ENCODE measurements at places on chromosomes 5 and 9. TPM values are rescaled to one million over a fixed set of nuclear protein-coding genes. Genes with fewer than 3 reads are reported as not detected.

Gene AIF1L
- 0.37 TPM for total RNA-seq

GRCh38 chr5:169354921-169355320, 54.0 kb upstream of the SLIT3 start:
- no peak for DNase-seq
- peak overlapping the region; percentile 47 for H3K27ac ChIP-seq
- no peaks in the 10 kb centered on the region for H3K27me3 ChIP-seq
- peaks cover 62% of the 10 kb centered on the region for H3K4me1 ChIP-seq
- no peaks in the 10 kb centered on the region for H3K36me3 ChIP-seq

DNA sequence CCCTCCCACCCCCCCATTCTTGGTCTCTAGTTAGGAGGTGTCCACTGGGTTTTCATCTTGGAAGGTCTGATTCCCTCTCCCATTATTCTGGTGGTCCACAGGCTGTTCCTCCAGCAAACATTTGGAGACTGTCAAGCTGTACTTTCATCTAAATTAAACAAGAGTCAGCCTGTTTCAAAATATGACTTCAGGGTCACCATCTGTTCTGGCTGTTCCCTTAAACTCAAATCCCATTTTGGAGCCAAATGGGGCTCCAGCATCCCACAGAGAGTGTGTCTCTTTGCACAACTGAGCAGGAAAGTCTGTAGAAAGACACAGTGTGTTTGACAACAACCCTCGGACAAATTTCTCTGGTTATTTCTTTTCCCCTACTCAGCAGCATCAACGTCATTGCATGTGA, 20.5 kb downstream of the COL15A1 start:
- no peak for DNase-seq
- H3K4me3 ChIP-seq: no peak overlapping the region
- no peak overlapping the region for H3K27ac ChIP-seq
- H3K4me1 ChIP-seq: peaks cover 44% of the 10 kb centered on the region
- no peaks in the 10 kb centered on the region for H3K36me3 ChIP-seq
- peaks cover 4% of the 10 kb centered on the region for H3K27me3 ChIP-seq

DNA sequence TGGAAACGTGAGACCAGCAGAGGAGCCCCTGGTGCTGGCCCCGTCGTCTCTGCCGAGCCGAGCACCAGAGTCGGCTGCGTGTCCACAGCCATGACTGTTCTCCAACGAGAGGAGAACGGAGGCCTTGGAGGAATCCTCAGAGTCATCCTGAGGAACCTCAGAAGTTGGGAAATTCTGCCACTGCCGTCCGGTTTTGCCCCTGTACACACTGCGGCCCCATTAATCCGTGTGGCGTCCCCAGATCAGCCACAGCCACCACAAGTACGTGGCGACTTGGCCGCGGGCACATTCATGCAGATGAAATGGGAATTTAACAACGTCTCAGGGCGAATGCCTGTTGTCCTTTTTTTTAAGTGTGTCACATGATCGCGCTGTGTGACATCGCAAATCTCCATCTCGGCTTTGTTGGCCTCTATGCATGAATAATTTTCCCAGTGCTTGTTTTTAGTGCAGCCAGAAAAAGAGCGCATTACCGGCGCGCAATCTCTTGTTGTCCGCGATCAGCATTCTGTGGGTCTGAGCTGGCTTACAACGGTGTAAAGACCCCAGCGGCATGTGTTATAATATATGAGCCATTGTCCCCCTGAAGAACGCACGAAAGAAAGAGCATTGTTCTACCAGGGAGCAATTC, 323.0 kb upstream of the IRX4 start:
- no peak overlapping the region for H3K27ac ChIP-seq
- H3K4me3 ChIP-seq: no peak overlapping the region

- DNase-seq: no peak
- peaks cover 19% of the 10 kb centered on the region for H3K4me1 ChIP-seq
- no peak overlapping the region for H3K27ac ChIP-seq
- peaks cover 5% of the 10 kb centered on the region for H3K36me3 ChIP-seq
- H3K4me3 ChIP-seq: no peak overlapping the region
- peaks cover 1% of the 10 kb centered on the region for H3K27me3 ChIP-seq
Measured at GRCh38 chr9:105270711-105271110, 26.3 kb downstream of the SLC44A1 start.

DNA sequence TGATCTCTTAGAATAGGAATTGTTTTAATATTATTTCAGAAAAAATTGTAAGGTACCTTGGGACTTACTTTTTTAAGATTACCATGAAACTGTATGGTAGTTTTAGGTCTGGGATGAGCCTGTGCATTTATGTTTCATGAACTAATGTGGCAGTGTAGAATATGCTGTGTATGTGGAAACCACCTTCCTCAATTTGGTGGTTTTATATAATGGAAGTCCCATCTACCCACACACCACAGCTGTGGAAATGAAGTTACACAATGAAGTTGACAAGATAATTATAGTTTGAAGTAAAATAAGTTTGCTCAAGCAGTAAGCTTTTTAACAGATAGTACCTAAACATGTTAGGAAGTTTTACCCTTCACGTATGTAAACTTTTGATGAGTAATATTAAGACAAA, 24.4 kb downstream of the WDR36 start:
- no peaks in the 10 kb centered on the region for H3K27me3 ChIP-seq
- peaks cover 1% of the 10 kb centered on the region for H3K4me1 ChIP-seq
- H3K4me3 ChIP-seq: no peak overlapping the region

Gene PURA
- 22.5 TPM for total RNA-seq

DNA sequence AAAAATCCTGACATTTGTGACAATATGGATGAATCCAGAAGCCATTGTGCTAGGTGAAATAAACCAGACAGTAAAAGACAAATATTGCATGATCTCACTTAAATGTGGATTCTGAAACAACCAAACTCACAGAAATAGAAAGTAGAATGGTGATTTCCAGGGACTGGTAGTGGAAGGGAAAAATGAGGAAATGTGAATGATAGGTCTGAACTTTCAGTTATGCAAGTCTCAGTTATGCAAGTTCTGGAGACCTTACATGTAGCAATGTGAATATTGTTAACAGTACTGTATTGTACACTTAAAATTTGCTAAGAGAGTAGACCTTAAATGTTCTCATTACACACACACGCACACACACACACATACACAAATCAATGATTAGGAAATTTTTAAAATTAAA, 84.9 kb downstream of the SLCO4C1 start:
- no peak overlapping the region for H3K4me3 ChIP-seq
- H3K4me1 ChIP-seq: no peaks in the 10 kb centered on the region
- H3K36me3 ChIP-seq: peaks cover 4% of the 10 kb centered on the region
- DNase-seq: no peak
- no peaks in the 10 kb centered on the region for H3K27me3 ChIP-seq

DNA sequence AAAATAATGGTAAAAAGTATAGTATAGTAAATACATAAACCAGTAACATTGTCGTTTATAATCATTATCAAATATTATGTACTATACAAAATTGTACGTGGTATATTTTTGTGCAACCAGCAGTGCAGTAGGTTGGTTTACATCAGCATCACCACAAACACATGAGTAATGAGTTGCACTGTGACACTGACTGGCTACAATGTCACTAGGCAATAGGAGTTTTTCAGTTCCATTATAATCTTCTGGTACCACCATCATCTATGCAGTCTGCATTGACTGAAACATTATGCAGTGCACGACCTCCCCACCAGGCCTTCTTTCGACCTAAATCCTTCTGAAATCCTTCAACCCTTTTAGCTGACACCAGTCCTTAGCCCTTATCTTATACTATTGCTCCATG, 105.8 kb downstream of the SREK1 start:
- H3K27ac ChIP-seq: no peak overlapping the region
- H3K27me3 ChIP-seq: peaks cover 2% of the 10 kb centered on the region
- H3K36me3 ChIP-seq: no peaks in the 10 kb centered on the region
- no peak for DNase-seq

Gene FOXD1
- 45.9 TPM for total RNA-seq

GRCh38 chr5:11027660-11028059, 266.6 kb upstream of the DAP start:
- peaks cover 4% of the 10 kb centered on the region for H3K36me3 ChIP-seq
- H3K4me1 ChIP-seq: no peaks in the 10 kb centered on the region
- peaks cover 12% of the 10 kb centered on the region for H3K27me3 ChIP-seq
- H3K4me3 ChIP-seq: no peak overlapping the region
- no peak overlapping the region for H3K27ac ChIP-seq
- no peak for DNase-seq

Gene ACTBL2
- total RNA-seq: not detected

GRCh38 chr5:59829386-59829785, 64.1 kb downstream of the PDE4D start:
- H3K27ac ChIP-seq: no peak overlapping the region
- H3K27me3 ChIP-seq: peaks cover 22% of the 10 kb centered on the region

DNA sequence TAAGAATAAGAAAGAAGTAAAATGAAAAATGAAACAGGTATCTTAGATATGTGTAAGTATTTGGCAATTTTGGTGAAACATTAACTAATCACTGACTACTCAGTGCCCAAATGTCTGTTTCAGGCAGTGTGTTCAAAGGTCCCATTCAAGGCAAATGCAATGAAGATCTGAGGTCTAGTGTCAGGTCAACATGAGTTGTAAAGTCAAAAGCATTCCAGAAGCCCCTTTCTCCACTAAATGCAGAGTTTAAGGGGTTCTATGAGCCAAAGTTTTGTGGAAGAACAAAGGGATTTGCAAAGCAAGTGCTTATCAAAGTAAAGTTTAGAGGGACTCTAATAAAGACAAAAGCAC, 71.0 kb upstream of the GPBP1 start:
- no peaks in the 10 kb centered on the region for H3K36me3 ChIP-seq
- no peak for DNase-seq
- peaks cover 10% of the 10 kb centered on the region for H3K27me3 ChIP-seq

Gene PAPPA
- total RNA-seq: 14.2 TPM

All from HFFc6 (cell line).